Left lobe of liver (tissue), 2 donors: ENCODE measurements at places on chromosomes 11 and 22. TPM values are rescaled to one million over a fixed set of nuclear protein-coding genes. Genes with fewer than 3 reads are reported as not detected.

Gene KRTAP5-1
- total RNA-seq, result not detected

Gene ROBO4
- total RNA-seq, result 6.3 TPM

Gene HTR3A
- total RNA-seq, result not detected

Gene APOBEC3C
- total RNA-seq, result 2.5 TPM

Gene PLEKHB1
- total RNA-seq, result 1.3 TPM

Gene OR51B2
- not detected for total RNA-seq

Gene JHY
- 0.23 TPM for total RNA-seq

Gene ZNF408
- 9.4 TPM for total RNA-seq

Gene CNIH2
- total RNA-seq, result 0.13 TPM

Gene GANAB
- 220 TPM for total RNA-seq

Gene MPPED2
- 1.0 TPM for total RNA-seq

Gene PLAAT4
- total RNA-seq, result 47.6 TPM

Gene FBLN1
- total RNA-seq, result 3.8 TPM

Gene RIN1
- total RNA-seq, result 0.93 TPM

Gene DKK3
- 5.5 TPM for total RNA-seq

Gene SCGB2A2
- total RNA-seq, result not detected
